ENCODE measurements at places on chromosomes 1 and 21. TPM values are rescaled to one million over a fixed set of nuclear protein-coding genes. Genes with fewer than 3 reads are reported as not detected.

The CAMK1G gene
- 0.63 TPM for total RNA-seq

The SYDE2 gene
- total RNA-seq, result 13.0 TPM

The TRIM17 gene
- total RNA-seq, result 5.6 TPM

GRCh38 chr1:6070450-6070974 lies 24.8 kb downstream of the KCNAB2 start:
- DNase-seq, result no peak

DNA sequence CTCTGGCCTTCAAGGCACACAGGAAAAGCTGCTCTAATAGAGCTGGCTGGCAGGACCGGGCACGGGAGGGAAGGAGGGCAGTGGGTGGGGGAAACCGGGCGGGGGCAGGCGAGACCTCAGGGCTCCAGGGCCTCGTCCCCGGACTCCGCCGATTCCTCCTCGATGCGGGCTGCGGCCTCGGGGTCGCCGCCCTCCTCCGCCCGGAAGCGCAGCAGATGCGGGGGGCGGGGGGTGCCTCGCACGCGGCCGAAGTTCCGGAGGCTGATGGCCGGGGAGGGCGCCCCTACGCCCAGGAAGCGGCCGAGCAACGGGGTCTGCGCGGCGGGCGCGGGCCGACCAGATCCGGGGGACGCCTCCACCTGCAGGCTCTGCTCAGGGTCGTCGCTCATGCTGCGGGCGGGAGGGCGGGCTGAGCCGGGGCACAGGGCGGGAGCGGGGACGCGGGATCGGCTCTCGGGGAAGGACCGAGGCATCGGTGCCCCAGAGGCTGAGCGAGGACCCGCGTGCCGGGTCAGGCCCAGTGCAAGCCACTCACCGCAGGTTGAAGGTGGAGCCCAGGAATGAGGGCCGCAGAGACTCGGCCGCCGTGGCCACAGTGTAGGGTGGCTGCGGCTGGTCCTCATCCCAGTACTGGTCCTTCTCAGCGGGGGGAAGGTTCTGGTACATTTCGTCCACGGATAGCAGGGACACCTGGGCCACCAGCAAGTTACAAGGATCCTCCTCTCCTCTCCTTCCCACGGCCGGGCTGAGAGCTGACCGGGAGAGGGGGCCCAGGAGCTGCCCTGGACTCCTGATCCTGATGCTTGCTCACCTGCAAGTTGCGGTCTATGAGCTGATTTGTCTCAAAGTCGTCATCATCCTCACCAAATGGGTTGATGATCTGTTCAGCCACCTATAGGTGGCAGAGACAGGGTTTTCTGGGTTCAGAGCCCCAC lies 3.6 kb downstream of the BEST4 start:
- DNase-seq, result peak; percentile 85

DNA sequence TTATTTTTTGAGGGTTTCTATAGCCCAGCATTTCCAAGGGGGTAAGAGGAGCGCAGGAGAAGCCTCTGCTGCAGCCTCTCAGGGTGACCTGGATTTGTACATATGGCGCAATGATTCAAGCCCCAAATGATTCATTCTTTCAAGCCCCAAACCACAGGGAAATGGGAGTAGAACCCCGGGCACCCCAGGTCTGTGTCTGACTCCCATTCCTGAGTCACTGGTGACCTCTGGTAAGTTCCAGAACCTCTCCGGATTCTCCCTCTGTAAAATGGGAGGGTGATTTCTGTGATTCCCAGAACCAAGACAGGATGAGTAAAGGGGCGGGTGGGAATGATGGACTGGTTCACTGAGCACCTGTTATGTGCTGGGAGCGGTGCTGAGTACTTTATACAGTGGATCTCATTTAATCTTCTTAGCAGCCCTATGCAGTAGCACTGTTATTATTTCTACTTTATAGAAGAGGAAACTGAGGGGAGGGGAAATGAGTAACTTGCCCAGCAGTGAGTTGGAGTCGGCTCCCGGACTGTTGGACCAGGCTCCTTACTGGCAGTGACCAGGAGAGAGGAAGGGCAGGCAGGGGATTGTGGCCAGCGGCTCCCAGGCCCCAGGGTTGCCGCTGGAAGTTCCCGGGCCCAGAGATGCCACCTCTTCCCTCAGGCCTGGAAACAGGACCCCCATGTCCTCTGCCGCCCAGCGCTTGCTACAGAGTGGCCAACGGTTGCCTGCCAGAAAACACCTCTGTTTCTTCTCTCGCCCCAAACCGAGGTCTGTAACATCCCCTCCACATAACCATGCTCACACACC lies 20.3 kb upstream of the SLC26A9 start:
- no peak for DNase-seq

DNA sequence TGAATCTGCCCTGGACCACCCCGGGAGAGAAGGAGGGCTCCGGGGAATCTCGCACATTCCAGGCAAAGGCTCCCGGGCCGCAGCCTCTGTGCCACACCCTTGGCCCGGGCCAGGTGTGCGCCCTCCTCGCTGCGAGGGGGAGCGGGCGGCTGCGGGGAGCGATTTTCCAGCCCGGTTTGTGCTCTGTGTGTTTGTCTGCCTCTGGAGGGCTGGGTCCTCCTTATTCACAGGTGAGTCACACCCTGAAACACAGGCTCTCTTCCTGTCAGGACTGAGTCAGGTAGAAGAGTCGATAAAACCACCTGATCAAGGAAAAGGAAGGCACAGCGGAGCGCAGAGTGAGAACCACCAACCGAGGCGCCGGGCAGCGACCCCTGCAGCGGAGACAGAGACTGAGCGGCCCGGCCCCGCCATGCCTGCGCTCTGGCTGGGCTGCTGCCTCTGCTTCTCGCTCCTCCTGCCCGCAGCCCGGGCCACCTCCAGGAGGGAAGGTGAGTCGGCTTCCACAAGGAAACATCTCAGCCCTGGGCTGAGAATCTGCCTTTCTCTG lies at the start of gene LAMC2:
Gene LAMC2, plus strand, starts transcription at position 324 of the 550 bp plus-strand sequence. Its CDS starts 89 bp downstream, at position 413.
- DNase-seq, result peak; percentile 87

All from H7 (cell line).